IPS DF 19.7 (cell line): ENCODE measurements at places on chromosomes 16 and 17.
A peak's percentile ranks its signal among the peaks of the same experiment; 100 is the strongest.

GRCh38 chr17:82113941-82114340, 15.9 kb upstream of the FASN start:
- DNase-seq: no peak

DNA sequence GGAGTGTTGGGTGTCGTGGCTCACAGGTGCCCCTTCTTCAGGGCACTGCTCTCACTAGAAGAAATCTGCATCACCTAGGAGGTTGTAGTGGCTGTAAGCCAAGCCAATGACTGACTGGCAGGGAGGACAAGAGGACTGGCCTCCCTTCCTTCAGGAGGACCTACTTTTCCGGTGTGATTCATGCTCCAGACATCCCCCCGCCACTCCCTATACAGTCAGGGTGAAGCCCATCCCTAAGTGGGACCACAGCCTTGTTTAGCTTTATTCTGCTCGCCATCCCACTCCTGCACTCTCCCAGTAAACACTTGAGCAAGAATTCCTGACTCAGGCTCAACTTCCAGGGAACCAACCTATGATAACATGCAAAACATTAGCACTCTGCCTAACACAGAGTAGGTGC, 67.0 kb downstream of the PLCG2 start:
- no peak for DNase-seq

DNA sequence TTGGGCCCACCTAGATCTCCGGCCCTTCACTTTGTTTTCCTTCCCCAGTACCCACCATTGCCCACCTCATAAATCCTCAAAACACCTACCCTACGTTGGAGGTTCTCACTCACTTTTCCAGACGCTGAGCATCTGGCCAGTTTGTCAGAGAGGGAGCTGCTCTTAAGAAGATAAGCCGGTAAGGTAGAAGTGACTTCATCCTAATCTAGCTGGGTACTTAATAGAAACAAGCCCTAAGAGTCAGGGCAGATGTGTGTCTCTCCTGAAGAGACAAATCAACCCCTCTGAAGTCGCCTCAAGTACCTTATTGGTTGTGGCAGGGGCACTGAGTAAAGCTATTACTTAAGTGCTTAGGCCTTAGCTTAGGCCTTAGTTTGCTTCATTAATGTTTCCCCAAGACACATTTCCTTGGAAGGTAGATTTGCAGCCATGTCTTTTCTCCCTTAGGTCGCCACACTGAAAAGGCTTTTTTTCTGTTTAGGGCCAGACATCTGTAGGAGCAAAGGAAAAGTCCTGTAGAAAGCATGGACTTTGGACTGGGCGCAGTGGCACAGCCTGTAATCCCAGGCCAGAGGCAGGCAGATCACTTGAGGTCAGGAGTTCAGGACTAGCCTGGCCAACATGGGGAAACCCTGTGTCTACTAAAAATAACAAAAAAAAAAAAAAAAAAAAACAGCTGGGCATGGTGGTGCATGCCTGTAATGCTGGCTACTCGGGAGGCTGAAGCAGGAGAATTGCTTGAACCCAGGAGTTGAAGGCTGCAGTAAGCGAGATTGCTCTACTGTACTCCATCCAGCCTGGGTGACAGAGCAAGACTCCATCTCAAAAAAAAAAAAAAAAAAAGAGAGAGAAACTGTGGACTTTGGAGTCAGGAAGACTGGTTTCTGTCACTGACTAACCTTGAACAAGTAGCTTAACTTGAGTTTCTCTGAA, 1.0 kb downstream of the TACO1 start:
- DNase-seq: no peak

DNA sequence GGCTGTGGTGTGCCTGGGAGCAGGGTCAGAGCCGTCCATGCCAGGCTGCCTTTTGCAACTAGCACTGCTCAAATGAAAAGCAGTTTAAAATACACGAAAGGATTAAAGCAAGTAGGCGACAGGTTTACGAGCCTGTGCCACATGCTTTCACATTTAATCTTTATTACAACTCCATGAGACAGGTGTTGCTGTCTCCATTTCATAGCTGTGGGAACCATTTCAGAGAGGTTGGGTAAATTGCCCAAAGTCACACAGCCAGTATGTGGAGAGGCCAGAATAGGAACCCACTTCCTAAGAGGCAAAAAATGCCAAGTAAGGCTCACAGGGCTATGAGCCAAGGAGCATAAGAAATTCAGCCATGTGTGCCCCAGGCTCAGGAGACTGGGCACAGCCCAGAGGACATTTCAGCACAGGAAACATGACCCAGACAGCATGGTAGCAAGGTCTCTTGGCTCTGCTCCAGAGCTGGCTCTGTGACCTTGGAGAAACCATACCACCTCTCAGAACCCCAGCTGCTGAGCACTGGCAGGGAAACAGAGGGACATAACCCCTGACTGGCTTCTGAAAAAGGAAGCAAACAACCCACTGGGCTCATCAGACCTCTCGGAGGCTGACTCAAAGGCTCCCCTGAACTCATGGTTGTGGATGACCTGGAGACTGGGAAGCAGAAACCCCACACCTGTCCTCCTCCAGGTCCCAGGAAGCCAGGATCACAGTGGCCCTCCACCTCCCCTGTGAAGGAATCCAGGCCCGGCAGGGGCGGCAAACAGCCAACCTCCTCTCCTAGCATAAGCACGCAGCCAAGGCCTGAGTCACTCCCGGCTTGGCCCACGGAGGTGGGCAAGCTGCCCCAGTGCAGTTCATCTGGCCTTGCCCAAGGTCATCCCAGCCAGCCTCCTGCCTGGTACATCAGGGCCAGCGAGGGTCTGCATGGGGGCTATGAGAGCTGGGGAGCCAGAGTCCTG, 40.3 kb upstream of the MRPS23 start:
- DNase-seq: no peak

DNA sequence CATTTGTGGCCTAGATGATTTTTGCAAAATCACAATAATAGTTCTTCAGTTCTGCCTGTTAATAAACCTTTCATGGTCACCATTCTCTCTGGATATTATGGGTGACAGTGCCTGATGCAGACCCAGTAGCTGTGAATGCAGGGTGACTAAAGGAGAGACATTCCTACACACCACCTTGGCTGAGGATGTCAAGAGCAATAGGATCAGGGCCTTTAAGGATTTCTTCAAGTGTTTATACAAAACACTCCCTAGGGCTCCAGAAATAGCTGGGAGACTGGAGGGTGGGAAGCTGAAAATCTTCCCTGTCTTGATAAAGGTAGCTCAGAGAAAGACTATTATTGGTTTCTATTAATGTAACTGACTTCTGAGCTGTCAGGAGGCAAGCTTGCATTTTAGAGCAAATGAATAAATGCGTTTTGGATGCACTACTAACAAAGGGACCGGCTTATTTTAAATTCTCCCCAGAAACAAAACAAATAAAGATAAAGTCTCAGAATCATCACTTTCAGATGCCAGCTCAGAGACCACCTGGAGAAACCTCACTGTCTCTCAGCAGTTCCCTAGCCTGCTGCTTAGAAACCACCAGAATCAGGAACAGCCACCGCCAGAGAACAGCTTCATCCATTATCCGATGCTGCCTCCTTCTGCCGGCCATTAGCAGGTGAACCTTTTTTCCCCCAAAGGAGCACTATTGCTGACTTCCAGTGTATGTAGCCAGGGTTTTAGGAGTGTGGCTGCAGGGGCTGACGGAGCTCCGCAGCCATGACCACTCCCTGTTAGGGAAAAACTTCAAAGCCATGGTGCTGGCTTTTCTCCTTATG, 171.4 kb upstream of the DYNLRB2 start:
- DNase-seq: peak; percentile 30

DNA sequence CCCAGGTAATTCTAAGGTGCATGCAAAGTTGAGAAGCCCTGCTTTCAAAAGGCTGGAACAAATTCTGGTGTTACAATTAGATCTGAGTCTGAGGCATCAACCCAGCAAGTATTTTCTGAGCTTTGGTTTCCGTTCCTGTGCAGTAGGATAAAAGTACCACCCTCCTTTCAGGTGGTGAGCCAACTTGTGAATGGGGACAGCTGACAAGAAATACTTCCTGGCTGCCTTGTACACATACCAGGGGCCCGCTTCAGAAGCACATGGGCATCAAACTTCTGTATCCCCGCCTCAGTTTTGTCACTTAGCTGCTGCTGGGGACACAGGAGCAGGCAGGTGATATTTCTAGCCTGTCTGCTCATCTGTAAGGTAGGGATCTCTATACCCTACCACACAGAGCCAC, 252.2 kb downstream of the CPPED1 start:
- no peak for DNase-seq

- no peak for DNase-seq
Observed at GRCh38 chr17:73634629-73635028, 9.6 kb downstream of the SDK2 start.

DNA sequence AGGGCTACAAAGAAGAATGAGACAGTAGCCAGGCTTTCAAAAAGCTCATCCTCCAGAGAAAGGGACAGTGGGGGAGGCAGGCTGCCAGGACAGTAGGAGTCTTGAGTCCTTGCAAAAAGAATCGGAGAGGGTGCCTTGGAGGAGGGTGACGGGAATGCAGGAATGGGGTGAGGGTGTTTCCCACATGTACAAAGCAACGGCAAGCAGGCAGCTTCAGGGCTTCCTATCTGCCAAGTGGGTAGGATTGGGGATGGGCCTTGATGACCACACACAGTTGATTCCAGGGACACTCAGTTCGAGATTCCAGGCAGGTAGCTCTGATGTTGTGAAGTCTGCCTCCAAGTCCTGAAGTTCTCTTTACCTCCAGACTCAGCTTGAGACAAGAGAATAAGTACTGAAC, 54.4 kb downstream of the C17orf67 start:
- no peak for DNase-seq

- DNase-seq: no peak
Observed at GRCh38 chr17:80233202-80233601, 13.0 kb downstream of the SLC26A11 start.
